ENCODE measurements at places on chromosomes 3 and 15.

- DNase-seq = no peak
These were observed 232.3 kb upstream of the MRPL3 start for GRCh38 chr3:131735116-131735515.

DNA sequence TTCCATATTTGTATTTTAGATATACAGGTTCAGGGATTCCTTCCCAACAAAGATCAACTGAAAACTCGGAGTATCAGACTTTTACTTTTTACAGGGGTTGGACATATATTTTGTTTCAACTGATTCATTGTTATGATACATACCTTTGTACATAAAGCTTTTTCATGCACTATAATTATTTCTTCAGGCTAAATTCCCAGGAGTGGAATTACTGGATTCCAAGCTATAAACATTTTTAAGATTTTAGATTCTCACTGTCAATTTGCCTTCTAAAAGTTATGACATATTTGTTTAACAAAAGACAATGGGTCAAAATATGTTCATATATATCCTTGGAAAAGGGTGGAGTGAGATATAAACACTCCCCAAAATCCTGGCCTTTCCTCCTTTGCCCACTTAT is 449.0 kb downstream of the PDCD6IP start:
- DNase-seq = no peak

GRCh38 chr3:137738710-137739109 is 25.4 kb upstream of the SOX14 start:
- DNase-seq = no peak

DNA sequence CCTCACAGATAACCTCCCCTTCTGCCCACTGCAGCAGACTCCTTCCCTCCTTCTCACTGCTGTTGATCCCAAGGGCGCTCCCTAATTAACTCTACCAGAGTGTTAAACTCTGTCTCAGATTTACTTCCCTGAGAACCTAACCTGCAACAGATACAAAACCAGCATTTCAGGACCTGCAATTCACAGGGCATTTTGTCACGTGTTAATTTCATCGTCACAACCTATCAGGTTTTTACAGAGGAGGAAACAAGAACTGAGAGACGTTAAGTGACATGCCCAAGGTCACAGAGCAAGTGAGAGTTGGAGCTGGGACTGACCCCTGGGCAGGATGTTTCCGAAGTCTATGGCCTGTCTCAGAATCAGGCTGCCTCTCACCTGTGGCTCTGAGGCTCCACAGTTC is 223.9 kb downstream of the UACA start:
- DNase-seq = no peak

- DNase-seq = no peak
These were observed 30.2 kb downstream of the RNU5B-1 start for GRCh38 chr15:65334586-65335231.

DNA sequence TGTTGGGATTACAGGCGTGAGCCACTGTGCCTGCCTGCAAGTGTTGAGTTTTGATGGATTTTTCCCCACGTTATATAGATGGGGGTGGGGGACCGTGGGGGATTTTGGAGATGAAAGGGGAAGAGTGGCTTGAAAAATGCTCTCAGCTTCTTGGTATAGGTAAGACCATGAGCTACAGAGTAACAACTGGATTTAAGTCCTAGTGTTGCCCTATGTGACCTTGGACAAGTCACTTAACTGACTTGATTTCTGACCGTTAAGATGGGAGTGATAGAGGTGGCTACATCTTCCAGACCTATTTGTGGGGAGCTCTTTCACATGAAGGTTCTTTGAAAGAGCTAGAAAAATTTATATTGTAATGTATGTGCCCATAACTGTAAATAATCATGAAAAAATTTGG is 13.3 kb downstream of the TRIM71 start:
- no peak for DNase-seq

GRCh38 chr3:14925729-14926591 is 21.4 kb upstream of the NR2C2 start:
- no peak for DNase-seq

GRCh38 chr3:77563012-77563411 is 523.1 kb downstream of the ROBO2 start:
- DNase-seq = no peak

DNA sequence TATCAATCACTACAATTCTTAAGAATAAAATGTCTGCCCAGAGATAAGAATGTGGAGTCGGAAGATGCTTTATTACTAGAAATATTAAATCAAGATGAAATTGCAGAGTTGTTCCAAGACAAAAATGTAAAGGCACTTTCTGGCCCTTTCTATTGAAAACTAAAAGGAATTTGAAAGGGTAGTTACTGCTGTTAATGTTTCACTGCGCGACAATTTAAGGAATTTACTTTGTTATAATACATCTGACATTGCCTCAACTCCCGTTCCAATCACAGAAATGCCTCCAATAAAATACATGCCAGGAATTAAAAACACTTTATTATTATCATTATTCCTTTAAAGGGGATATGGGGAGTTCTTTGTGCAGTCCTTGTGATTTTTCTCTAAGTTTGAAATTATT is 26.4 kb downstream of the RSL24D1 start:
- no peak for DNase-seq

DNA sequence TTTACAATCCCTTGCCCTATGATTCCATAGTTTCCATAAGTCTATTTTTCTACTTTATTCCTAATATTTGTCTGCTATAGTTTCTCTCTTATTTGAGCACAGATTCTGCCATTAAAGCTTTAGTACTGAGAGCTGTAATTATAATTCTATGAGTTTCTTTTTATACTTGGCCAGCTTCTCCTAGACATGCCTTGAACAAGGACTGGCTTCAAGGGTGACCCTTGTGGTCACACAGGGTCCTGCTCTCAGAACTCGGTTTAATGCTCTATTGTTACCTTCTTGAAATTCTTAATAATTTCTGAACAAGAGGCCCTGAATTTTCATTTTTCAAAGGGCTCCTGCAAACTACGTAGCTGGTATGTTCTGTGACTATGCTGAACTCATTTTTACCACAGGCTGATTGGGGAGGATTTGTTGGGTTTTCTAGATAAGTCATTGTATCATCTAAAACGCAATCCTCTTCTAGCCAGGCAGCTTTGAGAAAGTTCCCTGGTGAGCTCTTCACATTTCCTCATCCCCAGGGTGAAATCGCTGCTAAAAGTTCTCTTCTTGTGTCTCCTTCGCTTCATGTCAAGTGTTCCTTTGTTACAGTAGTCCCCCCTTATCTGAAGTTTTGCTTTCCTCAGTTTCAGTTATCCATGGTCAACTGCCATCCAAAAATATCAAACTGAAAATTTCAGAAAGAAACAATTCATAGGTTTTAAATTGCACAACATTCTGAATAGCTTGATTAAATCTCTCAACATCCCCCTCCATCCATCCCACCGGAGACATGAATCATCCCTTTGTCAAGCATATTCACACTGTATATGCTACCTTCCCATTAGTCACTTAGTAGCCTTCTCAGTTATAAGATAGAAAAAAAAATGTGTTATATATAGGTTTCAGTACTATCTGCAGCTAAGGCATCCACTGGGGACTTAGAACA is 12.6 kb upstream of the PLCL2 start:
- DNase-seq = no peak

DNA sequence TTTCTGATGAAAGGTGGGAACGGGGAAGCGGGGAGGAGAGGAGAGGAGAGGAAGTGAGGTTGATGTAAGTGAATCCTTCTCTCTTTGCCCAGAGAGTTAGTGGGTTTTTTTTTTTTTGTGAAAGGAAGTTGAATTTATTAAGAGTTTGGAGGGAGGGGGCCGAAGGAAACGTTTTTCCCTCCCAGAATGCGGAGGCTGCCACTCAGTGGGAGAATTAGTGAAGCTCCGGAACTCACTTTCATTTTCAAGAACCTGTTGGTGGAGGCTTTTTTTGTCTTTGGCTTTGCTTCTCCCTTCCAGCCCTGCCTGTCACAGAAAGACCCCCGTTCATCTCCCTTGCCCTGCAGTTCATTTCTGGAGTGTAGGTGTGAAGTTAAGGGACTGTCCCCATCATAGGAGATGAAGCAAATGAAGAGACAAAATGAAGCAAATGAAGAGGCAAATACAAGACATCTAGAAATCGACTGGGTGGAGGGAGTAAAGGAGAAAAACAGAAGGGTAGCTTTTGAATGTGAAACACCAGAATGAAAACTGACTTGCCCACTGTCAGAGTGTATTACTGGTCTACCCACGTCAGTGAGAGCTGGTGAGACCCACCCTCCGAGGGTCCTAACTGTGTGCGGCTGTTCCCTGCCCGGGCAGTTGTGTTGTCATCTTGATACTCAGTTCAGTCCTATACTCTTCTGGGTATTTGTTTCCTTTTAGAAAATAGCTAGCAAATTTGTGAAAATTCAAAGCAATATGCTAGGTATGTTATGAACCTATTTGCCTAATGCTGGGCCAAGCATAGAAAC is 91.5 kb downstream of the ITPR1 start:
- DNase-seq = no peak

GRCh38 chr3:182308328-182308727 is 485.0 kb upstream of the ATP11B start:
- no peak for DNase-seq

- no peak for DNase-seq
These were observed 356.0 kb downstream of the ZPLD1 start for GRCh38 chr3:102790747-102791325.

- no peak for DNase-seq
These were observed 272.2 kb upstream of the RARB start for GRCh38 chr3:25155652-25156471.

GRCh38 chr3:171261487-171261886 is 198.7 kb downstream of the TNIK start:
- no peak for DNase-seq

- DNase-seq = no peak
These were observed 26.3 kb downstream of the SYNPR start for GRCh38 chr3:63304421-63304820.

- no peak for DNase-seq
These were observed 176.6 kb downstream of the VGLL3 start for GRCh38 chr3:86814321-86814720.

DNA sequence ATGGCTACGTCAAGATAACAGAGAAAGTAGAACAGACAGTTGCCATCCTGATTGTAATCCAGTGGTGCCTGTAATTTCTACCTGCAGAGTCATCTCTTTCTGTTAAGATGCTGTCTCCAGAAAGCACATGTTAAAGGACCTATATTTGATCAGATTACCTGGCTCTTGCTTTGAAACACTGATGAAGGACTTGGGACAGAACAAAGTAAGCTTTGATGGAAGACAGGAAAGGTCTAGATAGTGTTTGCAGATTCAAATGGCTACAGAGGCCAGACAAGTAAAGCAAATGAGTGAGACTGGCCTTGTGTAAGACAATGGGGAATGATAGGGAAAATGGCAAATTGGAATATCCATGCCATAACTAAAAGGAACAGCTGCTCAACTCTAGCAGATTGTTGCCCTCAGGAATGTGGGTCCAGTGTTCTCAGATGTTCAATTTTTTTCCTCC is 1.8 kb upstream of the GSK3B start:
- DNase-seq = no peak

DNA sequence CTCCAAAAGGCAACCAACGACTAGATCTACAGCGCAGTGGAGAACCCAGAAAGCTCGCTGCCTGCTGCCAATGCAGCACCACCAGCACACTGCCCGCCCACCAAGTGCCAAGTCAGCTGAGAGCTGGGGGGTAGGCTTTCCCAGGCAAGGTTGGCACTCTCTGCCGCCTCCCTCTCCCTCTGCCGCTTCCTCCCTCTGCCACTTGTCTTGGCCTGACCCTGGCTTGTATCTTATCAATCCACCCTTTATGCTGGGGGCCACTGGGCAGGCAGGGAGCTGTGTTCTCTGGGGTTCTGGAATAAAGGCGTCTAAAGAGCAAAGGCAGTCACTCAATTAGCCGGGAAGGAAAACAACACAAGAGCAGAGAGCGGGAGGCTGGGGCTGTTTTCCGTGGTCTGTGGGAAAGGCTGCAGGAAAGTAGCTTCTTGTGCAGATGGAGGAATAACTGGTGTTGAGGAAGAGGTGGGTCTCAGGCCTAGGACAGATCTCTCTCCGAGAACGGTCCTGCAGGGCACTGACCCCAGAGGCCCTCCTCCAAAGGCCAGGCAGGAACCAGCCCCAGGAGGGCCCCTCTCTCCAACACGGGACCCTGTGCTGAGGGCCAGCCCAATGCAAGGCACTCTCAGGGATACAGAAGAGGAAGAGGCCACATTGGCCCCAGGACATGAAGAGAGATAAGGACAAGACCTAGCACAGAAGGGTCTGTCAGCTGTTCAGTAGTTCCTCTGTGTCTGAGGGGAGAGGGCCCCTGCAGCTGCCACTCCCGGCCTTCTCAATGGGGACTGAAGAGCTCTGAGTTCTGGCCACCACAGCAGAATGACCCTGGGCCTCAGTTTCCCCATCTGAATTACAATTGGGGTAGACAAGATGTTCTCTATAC is 30.8 kb downstream of the ACSBG1 start:
- no peak for DNase-seq

DNA sequence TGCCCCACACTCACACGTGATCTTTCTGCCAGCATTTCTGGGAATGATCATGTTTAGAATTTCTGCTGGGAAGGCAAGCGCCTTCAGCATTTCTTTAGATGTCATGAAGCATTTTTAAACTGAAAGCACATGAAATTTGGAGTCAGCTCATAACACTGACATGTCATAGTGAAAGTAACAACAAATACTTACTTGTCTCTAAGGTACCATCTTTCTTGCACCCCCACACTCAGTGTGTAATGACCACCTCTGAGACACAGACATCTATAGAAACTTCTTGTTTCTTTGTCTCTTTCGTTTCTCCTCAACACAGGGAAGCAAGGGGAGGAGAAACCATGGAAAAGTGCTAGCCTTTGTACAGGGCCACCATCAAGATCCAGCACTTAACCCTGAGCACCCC is 171.7 kb downstream of the RORA start:
- no peak for DNase-seq

- DNase-seq = no peak
These were observed 350.6 kb upstream of the IL12A start for GRCh38 chr3:159637883-159638542.

DNA sequence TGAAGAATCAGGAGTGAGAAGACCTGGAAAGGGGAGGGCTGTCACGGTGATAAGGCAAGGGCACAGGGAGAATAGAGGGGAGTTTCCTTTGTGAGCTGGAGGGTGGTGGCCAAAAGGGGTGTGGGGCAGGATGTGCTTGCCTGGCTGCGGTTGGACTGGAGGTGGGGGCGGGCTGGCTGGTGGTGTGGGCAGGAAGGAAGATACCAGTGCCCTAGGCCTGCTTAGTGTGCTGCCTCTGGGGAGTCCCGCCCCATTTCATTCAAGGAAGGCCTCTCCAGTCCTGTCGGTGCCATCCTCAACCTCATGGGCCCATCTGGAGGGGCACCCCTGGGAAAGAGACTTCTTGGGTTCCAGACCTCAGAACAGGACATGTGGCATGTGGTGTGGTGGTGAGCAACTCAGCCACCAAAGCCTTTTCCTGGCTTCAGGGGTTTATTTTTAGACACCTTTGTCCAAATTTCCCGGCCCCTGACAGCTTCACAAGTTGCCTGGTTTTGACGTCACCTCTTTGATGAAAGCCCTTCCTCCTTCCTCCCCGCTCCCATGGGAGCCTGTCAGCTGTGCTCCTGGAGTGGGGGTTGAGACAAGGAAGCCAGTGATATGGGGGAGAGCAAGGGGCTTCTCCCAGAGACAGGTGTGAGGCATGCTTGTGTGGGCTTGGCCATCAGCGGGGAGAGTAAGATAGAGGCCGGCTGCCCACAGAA is 15.6 kb downstream of the TEX264 start:
- DNase-seq = peak; percentile 48
